ENCODE measurements at places on chromosomes 7 and 10. TPM values are rescaled to one million over a fixed set of nuclear protein-coding genes. Genes with fewer than 3 reads are reported as not detected.

The GRM8 gene
- 1.2 TPM for total RNA-seq

The PRTFDC1 gene
- 2.3 TPM for total RNA-seq

The CC2D2B gene
- not detected for total RNA-seq

The PSD gene
- total RNA-seq: 3.0 TPM

The ORC5 gene
- total RNA-seq: 16.5 TPM

The FOXI2 gene
- 0.06 TPM for total RNA-seq

Data from pancreas (tissue), 10 donors.